ENCODE measurements at places on chromosomes 16 and 17.

GRCh38 chr17:66778531-66779236, 56.2 kb upstream of the CACNG5 start:
- DNase-seq = no peak

DNA sequence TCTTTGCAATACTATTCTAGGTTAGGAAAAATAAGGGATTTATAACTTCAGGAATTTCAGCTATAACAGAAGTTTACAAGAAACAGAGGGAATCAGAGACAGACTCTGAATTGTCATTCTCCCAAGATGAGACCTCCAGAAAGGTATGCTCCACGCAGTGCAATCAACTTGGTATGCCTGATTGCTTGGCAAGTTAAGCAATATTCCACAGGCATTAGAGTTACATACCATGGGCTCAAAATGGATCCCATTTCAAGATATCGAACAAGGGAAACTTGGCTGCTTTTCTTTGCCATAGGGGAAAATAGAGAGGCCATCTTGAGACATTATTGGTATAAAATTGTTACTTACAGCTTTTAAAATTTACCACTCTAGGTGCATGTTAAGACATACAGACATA, 615.6 kb upstream of the SOX9 start:
- no peak for DNase-seq

DNA sequence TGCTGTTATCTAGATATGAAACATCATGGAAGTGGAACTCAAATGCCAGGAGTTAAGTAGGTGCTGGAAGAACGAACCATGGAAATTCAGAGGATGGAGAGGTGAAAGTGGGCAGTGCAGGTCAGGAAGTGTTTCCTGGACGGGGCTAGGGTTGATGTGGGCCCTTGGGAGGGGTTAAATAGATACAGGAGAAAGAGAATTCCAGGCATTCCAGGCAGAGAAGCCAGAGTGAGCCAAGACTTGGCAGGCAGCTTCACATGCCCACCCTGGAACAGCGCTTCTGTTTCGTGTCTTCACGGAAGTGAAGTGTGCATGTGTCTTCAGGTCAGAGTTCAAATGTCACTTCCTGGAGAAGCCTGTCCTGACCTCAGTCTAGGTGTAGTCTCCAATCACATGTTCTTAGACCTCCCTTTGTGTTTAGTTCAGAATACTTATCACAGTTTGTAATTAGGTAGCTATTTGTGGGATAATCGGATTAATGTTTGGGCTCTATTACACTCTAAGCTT, 41.3 kb downstream of the GP2 start:
- DNase-seq = no peak

- no peak for DNase-seq
Measured at GRCh38 chr16:65038100-65038499, 83.8 kb downstream of the CDH11 start.

- DNase-seq = no peak
Measured at GRCh38 chr16:7590934-7591333, 258.3 kb downstream of the RBFOX1 start.

GRCh38 chr17:81551458-81552243, 502 bp downstream of the FAAP100 start:
- no peak for DNase-seq

- no peak for DNase-seq
Measured at GRCh38 chr16:71666928-71667707, 41.1 kb downstream of the MARVELD3 start.

DNA sequence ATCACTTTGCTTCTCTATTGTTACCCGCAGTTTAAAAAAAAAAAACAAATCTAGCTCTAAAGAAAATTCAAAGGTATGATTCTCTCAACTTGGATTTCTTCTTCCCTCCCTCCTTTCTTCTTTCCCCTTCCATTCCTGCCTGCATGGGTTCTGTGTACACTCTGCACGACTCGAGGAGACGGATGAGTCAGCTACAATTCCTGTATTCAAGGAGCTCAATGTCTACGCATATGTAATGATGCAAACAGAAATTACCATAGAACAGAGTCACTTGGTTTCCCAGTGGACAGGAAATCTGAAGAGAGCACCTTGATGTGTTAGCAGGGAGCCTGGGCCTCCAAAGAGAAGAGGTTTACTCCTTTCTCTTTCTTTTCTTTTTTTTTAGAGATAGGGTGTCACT, 92.3 kb downstream of the VPS53 start:
- DNase-seq = no peak

- peak; percentile 63 for DNase-seq
Measured at GRCh38 chr16:84970447-84971127, 40.7 kb downstream of the ZDHHC7 start.

GRCh38 chr17:34436607-34437006, 73.6 kb upstream of the CCL1 start:
- DNase-seq = no peak

- no peak for DNase-seq
Measured at GRCh38 chr16:10338426-10338825, 47.4 kb upstream of the ATF7IP2 start.

GRCh38 chr16:87555647-87556046, 46.7 kb upstream of the JPH3 start:
- DNase-seq = no peak
